ENCODE measurements at places on chromosomes 4 and X. TPM values are rescaled to one million over a fixed set of nuclear protein-coding genes. Genes with fewer than 3 reads are reported as not detected.

GRCh38 chr4:164876700-164877324 is at the start of gene APELA:
Gene APELA (plus strand): TSS chr4:164877178. CDS start chr4:164877332, 154 bp downstream.
- no peak for DNase-seq

DNA sequence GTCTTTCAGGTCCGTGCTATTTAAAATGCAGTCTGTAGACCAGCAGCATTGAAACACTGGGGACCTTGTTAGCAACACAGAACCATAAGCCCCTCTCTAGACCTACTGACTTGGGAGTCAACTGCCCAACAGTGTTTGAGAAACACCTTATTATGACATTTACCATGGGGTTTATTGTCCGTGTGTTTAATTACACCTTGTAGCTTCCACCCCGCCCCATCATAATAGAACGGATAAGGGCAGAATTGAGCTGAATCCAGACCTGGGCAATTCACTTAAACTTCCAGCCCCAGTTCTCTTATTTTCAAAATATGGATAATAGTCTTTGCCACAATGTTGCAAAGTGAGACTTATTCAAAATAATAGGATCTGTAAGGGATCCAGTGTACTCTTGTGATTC is 30.6 kb upstream of the CLNK start:
- DNase-seq, result no peak

GRCh38 chrX:139647597-139647996 is 60.4 kb downstream of the MCF2 start:
- DNase-seq, result no peak

Gene MPC1L
- not detected for polyA plus RNA-seq

Gene PARM1
- 90.1 TPM for polyA plus RNA-seq

Gene GAB3
- 0.96 TPM for polyA plus RNA-seq

GRCh38 chrX:117808426-117808825 is 308.2 kb downstream of the KLHL13 start:
- no peak for DNase-seq

- no peak for DNase-seq
These were observed 81.7 kb downstream of the RELL1 start for GRCh38 chr4:37604461-37604860.

GRCh38 chr4:18022572-18023050 is 1.1 kb upstream of the LCORL start:
- DNase-seq, result no peak

Gene FMR1NB
- polyA plus RNA-seq, result not detected

Gene MID2
- polyA plus RNA-seq, result 4.3 TPM

Gene NSUN7
- polyA plus RNA-seq, result 2.0 TPM

Gene SSX2
- polyA plus RNA-seq, result not detected

DNA sequence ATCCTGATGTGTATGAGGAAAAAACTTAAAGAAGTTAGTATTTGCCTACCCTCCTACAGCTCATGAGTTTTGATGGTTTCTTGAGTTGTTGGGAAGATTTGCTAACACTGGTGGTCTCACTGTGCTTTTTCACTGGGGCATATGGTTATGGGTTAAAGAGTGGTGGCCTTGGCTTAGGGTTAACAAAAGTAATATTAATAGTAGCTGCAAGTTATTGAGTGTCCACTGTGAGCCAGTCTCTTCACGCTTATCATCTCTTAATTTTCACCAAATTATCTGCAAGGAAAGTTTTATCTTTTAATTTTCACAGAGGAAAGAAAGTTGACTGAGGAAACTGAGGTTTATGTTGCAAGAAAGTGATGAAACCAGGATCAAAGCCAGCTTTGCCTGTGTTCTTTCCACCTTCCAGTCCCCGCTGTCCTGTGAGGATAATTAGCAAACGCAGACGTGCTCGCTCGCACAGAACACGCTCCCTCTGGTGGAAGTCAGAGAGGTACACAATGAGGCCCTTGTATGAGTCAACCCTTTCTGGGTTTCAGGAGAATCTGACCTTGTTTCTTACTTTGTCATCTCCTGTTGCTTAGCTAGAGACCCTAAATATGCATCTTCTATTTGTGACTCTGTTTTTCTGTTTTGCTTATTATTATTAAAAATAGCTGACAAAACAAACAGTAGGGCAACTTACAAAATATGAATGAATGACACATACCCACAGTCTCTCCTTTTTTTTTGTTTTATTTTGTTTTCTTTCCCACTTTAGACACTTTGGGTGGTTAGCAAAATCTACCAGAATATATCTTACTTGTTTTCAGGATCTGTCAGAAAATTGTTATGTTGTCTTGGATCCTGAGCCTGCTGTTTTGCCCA is 94.3 kb downstream of the DDIT4L start:
- DNase-seq, result peak; percentile 51

Gene AFP
- 0.17 TPM for polyA plus RNA-seq

Gene TRIM60
- polyA plus RNA-seq, result not detected

DNA sequence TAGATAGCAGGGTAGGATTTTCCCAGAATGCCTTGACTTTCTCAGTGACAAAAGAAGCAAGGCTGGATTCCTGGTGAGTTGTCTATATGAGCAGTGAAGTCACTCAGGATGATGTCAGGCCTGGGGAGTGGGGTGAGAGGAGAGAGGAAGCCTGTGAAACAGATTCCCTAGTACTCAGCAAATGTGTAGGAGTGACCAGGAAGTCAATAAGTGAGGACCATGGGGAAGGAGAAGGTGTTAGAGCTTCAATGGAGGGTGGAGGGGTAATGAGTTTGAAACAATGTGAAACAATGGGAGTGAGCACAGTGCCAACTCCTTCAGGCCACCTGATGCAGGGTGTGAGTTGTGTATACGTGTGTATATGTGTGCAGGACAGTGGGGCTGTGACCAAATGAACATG is 2.4 kb upstream of the SLC9A6 start:
- no peak for DNase-seq

Gene NAP1L5
- 7.6 TPM for polyA plus RNA-seq

Gene AWAT1
- polyA plus RNA-seq, result not detected

GRCh38 chrX:109812236-109812635 is 79.2 kb upstream of the ACSL4 start:
- no peak for DNase-seq

GRCh38 chr4:184587701-184588100 is 61.5 kb downstream of the CASP3 start:
- no peak for DNase-seq

- DNase-seq, result no peak
These were observed 36.7 kb downstream of the ANTXR2 start for GRCh38 chr4:80036306-80036705.

GRCh38 chr4:163755013-163755412 is 260.5 kb downstream of the TMA16 start:
- no peak for DNase-seq

GRCh38 chr4:185657183-185657582 is 121.9 kb upstream of the PDLIM3 start:
- no peak for DNase-seq

DNA sequence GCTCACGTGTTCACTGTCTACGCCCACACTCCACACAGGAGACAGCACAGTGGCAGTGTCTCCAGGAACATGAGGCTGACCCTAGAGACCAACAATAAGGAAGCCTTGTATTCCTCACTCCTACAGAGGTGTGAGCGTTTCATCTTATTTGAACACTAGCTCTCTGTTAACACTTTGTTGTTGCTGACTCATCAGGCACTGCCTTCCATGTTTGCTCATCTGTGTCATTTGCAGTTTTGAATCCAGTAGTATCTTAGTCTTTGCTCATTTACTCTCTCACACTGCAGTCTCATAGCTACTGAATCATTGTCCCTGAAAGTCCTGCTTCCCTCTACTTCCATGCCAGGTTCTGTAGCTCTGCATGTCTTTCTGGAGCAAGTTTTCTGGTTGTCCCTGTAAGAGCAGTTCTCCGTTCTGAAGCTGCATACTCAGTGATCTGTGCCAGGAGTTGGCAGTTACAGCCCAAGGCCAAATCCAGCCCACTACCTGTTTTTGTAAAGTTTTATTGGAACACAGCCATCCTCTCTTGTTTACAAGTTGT is 80.3 kb upstream of the DCLK2 start:
- DNase-seq, result no peak

DNA sequence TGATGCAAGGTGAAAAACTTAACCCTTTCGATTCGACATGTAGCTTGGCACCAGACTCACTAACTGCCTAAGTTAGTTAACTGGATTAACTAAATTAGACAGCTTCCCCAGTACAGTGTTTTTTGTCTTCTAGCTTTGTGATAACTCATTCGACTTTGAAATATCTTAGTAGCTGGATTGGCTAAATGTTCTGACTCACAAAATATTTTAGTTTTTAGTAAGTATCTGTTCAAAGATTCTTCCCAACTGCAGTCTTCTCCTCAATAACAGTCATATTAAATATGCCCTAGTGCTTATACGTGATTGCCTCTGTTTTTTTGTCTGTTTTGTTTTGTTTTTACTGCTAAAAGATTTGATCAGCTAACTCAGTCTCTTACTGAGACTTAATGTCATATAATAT is 102.9 kb downstream of the KCNIP4 start:
- no peak for DNase-seq

All from ovary (tissue), 10 donors.